Effector CD4-positive, alpha-beta T cell (primary cell): ENCODE measurements at places on chromosomes 16 and 17.

GRCh38 chr17:17915183-17915582 is 57.0 kb downstream of the TOM1L2 start:
- no peak for DNase-seq

- no peak for DNase-seq
Measured at GRCh38 chr16:49530427-49530970, 156.9 kb downstream of the C16orf78 start.

DNA sequence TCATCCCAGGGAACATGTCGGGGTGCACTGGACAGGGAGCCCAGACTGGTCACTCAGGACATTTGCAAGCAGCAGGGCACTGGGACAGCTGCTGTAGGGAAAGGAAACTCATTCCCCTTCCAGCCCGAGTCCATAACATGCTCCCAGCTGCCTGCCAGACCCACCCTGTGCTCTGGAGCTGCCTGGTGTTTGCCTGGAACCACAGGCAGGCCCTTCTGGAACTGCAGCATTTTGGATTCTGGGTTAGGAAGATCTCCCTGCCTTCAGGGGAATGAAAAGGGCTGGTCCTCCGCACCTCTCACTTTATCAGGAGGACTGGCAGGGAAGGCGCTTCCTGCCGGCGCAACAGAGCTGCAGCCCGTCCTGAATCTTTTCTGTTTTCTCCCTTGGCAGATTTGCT is 41.2 kb downstream of the MEAK7 start:
- no peak for DNase-seq

- DNase-seq = no peak
Measured at GRCh38 chr17:29753845-29754439, 131.2 kb upstream of the CORO6 start.

- no peak for DNase-seq
Measured at GRCh38 chr16:22969567-22969966, 155.6 kb downstream of the HS3ST2 start.

GRCh38 chr16:89388536-89388935 is 101.8 kb downstream of the ANKRD11 start:
- DNase-seq = no peak

GRCh38 chr17:14101976-14102375 is 32.7 kb downstream of the COX10 start:
- no peak for DNase-seq

DNA sequence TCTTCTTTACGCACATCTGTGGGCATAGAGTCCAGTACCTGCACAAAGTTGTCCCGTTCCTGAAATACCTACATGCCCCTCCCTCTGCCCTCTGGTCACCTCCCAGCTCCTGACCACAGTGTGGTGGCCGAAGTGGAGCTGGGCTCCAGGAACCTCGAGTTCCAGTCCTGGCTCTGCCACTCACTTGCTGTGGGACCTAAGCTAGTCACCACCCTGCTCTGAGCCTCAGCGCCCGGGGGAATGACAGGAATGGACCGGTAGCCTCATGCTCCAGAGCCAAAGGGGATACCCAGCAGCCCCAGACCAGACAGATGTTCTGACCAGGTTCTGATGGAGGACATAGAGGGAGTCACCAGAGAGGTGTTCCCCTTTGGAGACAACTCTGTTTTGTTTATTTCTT is 26.7 kb upstream of the ITGA3 start:
- DNase-seq = no peak

- DNase-seq = no peak
Measured at GRCh38 chr17:64095144-64095882, 34.6 kb downstream of the ERN1 start.

- DNase-seq = no peak
Measured at GRCh38 chr16:57049678-57050077, 42.7 kb upstream of the CPNE2 start.

- DNase-seq = no peak
Measured at GRCh38 chr17:39092692-39093230, 58.7 kb downstream of the PLXDC1 start.

DNA sequence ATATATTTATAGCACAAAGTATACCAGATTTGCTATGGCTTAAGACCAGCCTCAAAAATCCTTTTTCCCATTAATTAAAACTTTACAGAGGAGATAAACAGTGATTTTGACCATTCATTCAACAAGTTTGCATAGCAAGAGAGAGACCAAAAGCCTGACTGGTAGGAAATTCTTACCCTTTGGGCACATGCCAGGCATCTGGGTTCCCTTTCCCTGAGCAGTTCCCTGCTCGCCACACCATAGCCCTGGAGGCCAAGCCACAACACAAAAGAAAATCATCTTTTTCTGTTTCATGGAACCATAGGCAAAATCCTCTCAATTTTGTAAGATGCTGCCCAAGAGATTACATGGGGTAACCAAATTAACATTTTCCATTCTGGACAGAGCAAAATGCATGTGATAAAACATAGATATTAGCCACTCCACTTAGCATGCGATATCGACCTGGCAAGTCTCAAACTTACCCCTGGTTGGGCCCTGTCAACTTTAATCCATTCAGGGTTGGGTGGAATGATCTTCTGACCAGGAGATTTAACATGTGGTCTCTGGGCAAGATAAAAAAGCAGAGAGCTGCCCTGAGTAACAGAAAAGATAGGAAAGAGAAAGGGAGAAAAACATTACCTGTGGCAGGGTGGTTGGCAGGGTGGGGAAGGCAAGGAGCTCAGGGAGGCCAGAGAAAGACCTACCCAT is 57.6 kb upstream of the B4GALNT2 start:
- DNase-seq = no peak

GRCh38 chr16:50547340-50548124 is 664 bp upstream of the NKD1 start:
- peak; percentile 77 for DNase-seq

GRCh38 chr17:48613862-48614694 is 1.0 kb downstream of the HOXB8 start:
- DNase-seq = no peak

- no peak for DNase-seq
Measured at GRCh38 chr17:63095459-63095858, 129.4 kb downstream of the TANC2 start.

- no peak for DNase-seq
Measured at GRCh38 chr16:66936889-66937554, 1.7 kb downstream of the CES2 start.

GRCh38 chr17:41403404-41404023 is 6.1 kb upstream of the KRT31 start:
- DNase-seq = no peak

GRCh38 chr17:57135026-57135788 is 50.2 kb downstream of the AKAP1 start:
- no peak for DNase-seq

DNA sequence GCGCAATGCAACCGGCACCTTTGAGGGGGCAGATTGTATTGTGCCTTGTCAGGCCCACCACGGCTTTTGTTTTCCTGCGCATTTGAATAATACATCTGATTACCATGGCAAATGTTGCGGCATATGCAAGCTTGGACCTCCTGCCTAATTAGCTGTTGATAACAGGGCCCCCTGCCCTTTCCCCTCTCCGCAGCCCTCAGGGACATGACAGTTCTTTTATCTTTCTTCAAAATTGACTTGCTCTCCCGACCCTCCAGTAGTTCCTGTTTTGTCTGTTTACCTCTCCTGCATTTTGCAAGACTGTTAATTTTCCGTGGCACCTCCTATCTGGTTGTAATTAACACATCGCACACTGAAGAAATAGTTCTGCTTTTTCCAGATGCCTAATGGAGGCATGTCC is 86.8 kb downstream of the RBFOX1 start:
- no peak for DNase-seq

- no peak for DNase-seq
Measured at GRCh38 chr16:77840673-77841501, 52.5 kb downstream of the VAT1L start.

DNA sequence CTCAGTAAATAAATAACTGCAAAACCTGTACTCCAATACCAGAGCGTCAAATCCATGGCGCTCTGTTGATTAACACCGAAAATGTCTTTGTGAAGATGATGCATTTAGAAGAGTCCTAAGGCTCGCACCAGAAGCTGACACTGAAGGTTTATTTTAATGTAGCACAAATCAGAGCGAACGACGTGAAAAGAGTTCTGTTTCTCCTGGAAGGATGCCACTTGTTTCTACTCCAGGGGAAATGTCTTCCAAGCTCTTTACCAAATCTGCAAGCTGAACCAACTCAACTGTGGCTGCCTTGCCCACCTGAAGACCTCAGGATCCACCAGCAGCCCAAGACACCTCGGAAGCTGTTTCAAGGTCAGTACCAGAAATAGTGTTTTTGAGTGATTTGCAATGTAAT is 194.4 kb upstream of the MAF start:
- no peak for DNase-seq

DNA sequence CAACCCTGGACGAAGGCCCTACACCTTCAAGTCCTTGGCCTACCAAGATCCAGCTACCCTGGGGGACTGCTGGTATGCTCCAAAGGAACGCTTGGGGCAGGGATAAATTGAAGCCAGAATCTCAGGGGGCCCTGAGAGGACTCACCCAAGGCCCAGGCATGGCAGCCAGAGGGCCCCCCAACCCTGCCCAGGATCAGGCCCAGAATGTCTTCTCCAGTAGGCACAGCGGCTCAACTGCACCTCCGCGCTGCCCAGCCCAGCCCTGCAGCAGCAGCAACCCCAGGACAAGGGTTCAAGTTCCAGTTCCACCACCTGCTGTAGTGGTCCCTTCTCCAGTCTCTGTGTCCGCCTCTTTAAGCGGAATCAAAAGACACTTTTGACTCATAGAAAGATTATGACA is 2.2 kb downstream of the TFAP4 start:
- no peak for DNase-seq

DNA sequence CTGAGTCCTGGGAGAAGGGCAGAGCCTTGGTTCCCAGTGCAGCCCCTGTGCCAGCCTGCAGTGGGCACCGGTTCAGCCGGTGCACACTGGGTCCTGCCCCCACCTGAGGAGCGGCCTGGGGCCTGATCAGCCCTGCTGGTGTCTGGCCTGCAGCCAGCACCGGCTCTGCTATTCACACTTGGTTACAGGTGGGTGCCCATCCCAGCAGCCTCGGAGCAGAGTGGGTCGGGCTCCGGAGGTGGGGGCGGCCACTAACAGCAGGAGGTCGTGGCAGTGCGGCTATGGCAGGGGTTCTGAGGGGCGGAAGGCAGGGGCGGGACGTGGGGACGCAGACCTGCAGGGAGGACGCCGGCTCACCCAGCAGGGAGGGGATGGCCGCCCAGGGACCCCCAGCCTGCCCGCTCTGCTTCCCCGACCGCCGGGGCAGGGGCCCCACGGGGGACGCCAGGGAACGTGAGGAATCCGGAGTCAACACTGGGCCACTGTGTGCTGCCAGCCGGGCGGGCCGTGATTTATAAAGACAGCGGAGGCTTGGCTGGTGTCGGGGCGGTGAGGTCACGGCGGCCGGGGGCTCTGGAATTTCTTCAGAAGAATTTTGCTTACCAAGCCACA is 20.3 kb downstream of the METRNL start:
- no peak for DNase-seq
